ENCODE measurements at places on chromosomes 11 and 22.

GRCh38 chr22:48900626-48901025 lies 927.0 kb downstream of the BRD1 start:
- DNase-seq = no peak

DNA sequence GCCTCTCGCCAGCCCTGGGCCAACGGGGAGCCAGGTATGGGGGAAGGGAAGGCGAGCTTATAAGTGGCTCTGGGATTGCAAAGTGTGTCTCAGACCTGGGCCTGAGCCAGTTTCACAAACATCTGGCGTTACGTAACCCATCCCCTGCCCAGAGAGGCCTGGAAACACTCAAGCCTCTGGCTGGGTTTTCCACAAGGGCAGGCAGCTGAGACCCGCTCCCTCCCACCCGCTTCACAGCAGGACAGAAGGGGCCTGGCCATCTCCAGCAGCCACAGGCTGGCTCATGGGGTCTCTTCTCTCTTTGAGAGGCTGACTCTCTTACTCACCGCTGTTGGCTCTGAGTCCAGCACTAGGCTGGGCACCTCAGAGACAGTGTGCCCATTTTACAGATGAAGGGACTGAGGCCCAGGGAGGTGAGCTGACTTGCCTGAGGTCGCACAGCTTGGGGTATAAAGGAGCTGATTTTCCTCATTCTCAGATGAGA lies 44.5 kb downstream of the TRIOBP start:
- DNase-seq = no peak

DNA sequence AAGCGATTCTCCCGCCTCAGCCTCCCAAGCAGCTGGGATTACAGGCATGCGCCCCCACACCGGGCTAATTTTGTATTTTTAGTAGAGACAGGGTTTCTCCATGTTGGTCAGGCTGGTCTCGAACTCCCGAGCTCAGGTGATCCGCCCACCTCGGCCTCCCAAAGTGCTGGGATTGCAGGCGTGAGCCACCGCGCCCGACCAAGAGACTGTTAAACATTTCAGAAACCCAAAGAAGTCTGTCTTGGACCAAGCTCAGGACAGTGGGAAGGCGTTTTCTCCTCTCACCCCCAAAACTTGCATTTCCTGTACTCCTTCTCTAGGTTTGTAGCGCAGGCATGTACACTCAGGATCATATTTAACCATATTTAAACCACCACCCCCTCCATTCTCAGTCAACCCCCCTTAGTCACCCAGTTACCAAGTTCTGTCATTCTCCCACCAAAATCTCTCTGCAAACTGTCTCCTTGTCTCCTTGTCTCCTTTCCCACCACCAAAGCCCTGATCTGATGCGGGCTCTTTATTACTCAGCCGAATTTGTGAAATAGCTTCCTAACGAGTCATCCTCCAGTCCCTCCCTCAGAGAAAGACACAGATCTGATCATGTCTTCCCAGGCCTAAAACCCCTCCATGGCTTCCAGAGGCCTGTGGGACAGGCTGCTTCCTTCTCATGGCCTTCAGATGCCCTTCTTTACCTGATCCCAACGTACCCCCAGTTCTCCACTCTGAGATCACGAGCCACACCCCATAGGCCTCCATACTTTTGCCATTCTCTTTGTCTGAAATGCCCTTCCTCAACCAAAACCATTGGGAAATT lies 29.0 kb upstream of the CREB3L1 start:
- DNase-seq = no peak

GRCh38 chr11:128763224-128763623 lies 69.4 kb downstream of the FLI1 start:
- DNase-seq = no peak

DNA sequence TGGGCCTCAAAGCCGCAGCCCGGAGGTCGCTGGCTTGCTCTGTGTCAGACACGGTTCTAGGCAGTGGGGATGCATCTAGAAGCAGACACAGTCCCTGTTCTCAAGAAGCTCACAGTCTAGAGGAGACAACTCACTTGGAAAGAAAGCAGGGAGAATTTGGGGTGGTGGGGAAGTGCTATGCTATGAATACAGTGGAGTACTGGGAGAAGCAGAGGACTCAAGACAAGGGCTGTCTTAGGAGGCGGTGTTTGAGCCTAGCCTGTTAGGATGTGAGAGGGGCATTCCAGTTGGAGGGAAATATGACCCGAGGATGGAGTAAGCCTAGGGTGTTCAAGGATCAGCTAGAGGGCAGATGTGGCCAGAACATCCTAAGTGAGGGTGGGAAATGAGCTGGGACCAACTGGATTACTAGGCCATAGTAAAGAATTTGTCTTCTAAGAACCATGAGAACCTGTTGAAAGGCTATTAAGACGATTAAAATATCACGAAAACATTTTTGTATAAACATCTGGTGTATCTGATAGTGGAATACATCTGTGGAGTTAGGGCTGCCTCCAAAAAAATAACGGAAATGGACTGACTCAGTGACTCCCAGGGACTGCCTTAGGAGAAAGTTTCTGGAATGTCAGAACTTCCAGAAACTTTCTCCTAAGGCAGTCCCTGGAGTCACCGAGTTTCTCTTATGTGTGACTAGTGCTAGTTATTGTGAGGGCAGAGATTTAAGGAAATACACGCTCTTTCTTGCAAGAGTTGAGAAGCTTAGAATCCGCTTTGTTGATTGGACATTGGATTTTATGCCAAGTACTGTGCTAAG lies 1.1 kb upstream of the PITPNB start:
- DNase-seq = no peak

Measured in CD4-positive, alpha-beta T cell treated with Interleukin-12 subunit alpha and Interleukin-12 subunit beta, for 1 hour (primary cell).